ENCODE measurements at places on chromosomes 3 and 15. TPM values are rescaled to one million over a fixed set of nuclear protein-coding genes. Genes with fewer than 3 reads are reported as not detected.

- H3K27ac ChIP-seq, result peak overlapping the region; percentile 98
- no peaks in the 10 kb centered on the region for H3K36me3 ChIP-seq
- no peaks in the 10 kb centered on the region for H3K27me3 ChIP-seq
- H3K4me3 ChIP-seq, result peak overlapping the region; percentile 74
- peaks cover 32% of the 10 kb centered on the region for H3K4me1 ChIP-seq
Observed at GRCh38 chr3:29335438-29335837, 54.6 kb downstream of the RBMS3 start.

GRCh38 chr3:53170325-53171063 lies 9.5 kb downstream of the PRKCD start:
- no peaks in the 10 kb centered on the region for H3K27me3 ChIP-seq
- no peak overlapping the region for H3K27ac ChIP-seq
- no peak overlapping the region for H3K4me3 ChIP-seq
- peaks cover 5% of the 10 kb centered on the region for H3K36me3 ChIP-seq
- no peak for DNase-seq
- peaks cover 6% of the 10 kb centered on the region for H3K4me1 ChIP-seq

DNA sequence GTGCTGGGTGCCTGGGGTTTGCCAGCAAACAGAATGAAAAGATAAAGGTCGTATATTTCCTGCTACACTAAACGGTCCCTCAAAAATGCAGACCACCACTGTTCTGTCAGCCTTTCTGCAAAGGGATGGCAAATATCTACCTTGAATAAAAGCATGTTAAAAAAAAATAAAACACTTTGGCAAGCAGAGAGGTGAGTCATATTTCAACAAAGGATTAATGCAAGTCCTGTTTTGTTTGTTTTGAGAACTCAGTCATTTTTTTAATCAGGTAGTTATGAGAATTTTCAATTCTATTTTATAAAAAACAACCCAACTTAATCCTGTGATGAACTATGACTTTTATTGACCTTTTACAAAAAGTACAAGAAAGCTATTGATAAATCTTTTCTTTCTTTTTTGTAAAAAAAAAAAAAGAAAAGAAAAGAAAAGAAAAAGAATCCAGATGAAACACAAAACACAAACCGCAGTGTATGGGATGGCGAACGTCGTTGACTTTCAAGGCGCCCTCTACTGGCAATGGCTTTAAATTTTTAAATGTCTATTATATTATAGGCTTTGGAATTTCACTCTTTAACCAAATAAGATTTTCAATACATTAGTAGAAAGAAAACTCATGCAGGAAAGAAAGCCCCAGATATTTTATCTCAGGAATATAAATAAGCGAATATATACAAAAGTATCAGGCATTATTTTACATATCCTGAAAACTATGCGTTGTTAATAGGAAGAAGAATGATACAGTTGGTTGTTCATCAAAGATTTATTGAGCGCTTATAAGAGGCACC lies 87.8 kb downstream of the NCEH1 start:
- peak; percentile 73 for DNase-seq
- no peaks in the 10 kb centered on the region for H3K27me3 ChIP-seq
- no peak overlapping the region for H3K4me3 ChIP-seq
- H3K27ac ChIP-seq, result no peak overlapping the region

DNA sequence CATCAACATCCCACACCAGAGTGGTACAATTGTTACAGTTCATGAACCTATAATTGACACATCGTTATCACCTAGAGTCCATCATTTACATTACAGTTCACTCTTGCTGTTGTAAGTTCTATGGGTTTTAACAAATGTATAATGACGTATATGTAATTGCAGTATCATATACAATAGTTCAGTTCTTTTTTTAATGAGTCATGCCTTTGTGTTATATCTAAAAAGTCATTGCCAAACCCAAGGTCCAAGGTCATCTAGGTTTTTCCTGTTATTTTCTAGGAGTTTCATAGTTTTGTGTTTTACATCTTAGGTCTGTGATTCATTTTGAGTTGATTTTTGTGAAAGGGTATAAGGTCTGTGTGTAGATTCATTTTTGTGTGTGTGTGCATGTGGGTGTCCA lies 160.9 kb upstream of the GALNT15 start:
- H3K27me3 ChIP-seq, result no peaks in the 10 kb centered on the region
- peak; percentile 26 for DNase-seq
- no peaks in the 10 kb centered on the region for H3K4me1 ChIP-seq
- no peak overlapping the region for H3K4me3 ChIP-seq
- no peaks in the 10 kb centered on the region for H3K36me3 ChIP-seq

DNA sequence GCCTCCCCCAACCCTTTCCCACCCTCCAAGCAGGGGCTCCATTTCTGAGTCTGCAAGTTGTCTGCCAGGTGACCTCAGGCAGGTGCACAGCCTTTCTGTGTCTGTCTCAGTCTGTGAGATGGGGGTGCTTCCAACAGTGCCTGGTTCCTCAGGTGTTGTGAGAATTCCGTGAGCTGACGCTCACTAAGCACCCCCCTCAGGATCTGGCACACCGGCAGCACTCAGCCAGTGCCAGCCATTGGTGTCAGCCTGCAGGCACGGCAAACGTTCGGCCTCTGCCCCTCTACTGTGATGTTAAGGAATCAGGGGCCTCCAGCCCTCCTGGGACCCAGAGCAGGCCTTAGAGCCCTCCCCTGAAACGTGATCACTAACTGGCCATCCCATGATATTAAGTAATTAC lies 2.4 kb downstream of the KLF15 start:
- no peaks in the 10 kb centered on the region for H3K36me3 ChIP-seq
- DNase-seq, result no peak
- H3K4me3 ChIP-seq, result peak overlapping the region; percentile 81
- peaks cover 4% of the 10 kb centered on the region for H3K4me1 ChIP-seq

DNA sequence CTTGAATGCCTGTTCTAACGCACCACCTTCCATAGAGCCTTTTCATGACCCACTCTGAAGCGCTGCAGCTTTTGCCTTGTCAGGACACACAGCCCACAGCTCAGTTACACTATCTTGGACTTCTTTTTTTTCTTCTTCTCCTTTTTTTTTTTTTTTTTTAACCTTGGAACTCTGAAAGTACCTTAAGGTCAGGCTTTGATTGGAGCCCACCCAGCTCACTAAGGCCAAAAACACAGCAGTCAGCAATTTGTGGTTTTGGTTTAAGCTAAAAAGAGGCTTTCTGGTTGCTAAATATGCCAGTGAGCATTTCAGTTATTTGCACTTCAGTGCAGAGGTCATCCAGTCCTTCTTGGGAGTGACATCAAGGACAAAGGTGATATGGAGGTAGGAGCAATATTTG lies 1.7 kb downstream of the SLC25A20 start:
- no peak for DNase-seq
- no peaks in the 10 kb centered on the region for H3K36me3 ChIP-seq
- no peaks in the 10 kb centered on the region for H3K27me3 ChIP-seq
- H3K4me3 ChIP-seq, result no peak overlapping the region

The PLSCR5 gene
- total RNA-seq, result not detected

DNA sequence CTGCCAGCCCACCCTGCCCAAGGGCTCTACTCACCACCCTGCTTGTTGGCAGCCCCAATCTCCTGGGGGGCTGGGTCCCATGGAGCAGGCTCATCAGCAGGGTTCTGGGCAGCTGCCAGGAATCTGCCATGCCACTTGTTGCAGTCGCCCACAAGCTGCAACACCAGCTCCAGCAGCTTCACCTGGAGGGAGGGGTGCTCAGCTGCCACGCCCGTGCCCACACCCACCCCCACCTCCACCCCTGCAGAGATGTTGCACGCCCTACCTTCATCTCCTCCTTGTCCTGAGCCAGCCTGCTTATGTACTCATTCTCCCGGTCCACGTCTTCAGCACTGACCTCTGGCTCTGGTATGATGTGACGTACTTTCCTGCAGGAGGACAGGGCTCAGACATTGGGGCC lies 77.9 kb upstream of the C2CD4B start:
- H3K4me1 ChIP-seq, result peaks cover 6% of the 10 kb centered on the region
- H3K27me3 ChIP-seq, result peaks cover 22% of the 10 kb centered on the region
- no peak for DNase-seq

- no peaks in the 10 kb centered on the region for H3K27me3 ChIP-seq
- no peak overlapping the region for H3K4me3 ChIP-seq
- peaks cover 87% of the 10 kb centered on the region for H3K36me3 ChIP-seq
- H3K27ac ChIP-seq, result peak overlapping the region; percentile 27
- DNase-seq, result no peak
Observed at GRCh38 chr3:100717637-100718487, 8.6 kb downstream of the TFG start.

DNA sequence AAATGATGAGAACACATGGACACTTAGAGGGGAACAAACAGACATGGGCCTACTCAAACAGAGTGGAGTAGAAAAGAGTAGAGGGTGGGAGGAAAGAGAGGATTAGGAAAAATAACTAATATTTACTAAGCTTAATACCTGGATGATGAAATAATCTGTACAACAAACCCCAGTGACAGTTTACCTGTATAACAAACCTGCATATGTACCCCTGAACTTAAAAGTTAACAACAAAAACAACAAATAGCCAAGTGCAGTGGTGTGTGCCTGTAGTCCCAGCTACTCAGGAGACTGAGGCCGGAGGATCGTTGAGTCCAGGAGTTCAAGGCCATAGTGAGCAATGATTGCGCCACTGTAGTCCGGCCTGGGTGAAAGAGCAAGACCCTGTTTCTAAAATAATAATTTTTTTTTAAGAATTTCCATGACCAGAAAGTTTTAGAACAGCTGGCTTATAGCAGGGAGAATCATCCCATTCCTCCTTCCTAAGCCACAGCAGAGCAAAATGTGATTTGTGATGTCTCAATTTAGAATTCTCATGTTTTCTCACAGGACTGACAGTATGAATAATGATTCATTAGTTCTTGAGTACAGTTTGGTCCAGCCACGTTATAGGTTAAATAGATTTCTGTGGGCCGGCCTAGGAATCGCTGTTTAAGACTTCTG lies 150.0 kb downstream of the ZNF609 start:
- H3K4me3 ChIP-seq, result no peak overlapping the region
- no peak overlapping the region for H3K27ac ChIP-seq
- DNase-seq, result no peak
- peaks cover 9% of the 10 kb centered on the region for H3K4me1 ChIP-seq
- H3K36me3 ChIP-seq, result no peaks in the 10 kb centered on the region

DNA sequence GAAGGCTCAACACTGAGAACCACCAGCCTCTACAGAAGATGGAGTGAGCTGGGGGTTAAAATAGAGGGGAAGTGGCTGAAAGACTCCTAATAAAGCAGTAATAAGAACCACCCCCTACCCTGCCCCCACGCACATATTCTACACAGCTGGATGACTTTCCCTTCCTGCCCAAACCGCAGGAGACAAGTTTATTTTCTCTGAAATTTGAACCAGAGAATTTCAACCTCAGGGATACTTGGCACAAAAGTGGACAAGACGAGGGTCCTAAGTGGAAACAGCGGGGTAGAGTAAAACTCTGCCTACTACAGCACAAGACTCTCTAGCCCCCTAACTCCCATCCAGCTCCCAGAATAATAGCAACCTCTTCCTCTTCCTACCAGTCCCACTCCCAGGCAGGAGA lies 28.4 kb downstream of the USF3 start:
- no peak overlapping the region for H3K4me3 ChIP-seq
- H3K27ac ChIP-seq, result no peak overlapping the region
- DNase-seq, result no peak
- H3K27me3 ChIP-seq, result no peaks in the 10 kb centered on the region
- peaks cover 38% of the 10 kb centered on the region for H3K36me3 ChIP-seq

The HTR3E gene
- total RNA-seq, result not detected

GRCh38 chr3:15450438-15451215 lies 23.2 kb downstream of the EAF1 start:
- no peak overlapping the region for H3K4me3 ChIP-seq
- no peaks in the 10 kb centered on the region for H3K4me1 ChIP-seq
- H3K27ac ChIP-seq, result no peak overlapping the region
- H3K36me3 ChIP-seq, result peaks cover 7% of the 10 kb centered on the region

DNA sequence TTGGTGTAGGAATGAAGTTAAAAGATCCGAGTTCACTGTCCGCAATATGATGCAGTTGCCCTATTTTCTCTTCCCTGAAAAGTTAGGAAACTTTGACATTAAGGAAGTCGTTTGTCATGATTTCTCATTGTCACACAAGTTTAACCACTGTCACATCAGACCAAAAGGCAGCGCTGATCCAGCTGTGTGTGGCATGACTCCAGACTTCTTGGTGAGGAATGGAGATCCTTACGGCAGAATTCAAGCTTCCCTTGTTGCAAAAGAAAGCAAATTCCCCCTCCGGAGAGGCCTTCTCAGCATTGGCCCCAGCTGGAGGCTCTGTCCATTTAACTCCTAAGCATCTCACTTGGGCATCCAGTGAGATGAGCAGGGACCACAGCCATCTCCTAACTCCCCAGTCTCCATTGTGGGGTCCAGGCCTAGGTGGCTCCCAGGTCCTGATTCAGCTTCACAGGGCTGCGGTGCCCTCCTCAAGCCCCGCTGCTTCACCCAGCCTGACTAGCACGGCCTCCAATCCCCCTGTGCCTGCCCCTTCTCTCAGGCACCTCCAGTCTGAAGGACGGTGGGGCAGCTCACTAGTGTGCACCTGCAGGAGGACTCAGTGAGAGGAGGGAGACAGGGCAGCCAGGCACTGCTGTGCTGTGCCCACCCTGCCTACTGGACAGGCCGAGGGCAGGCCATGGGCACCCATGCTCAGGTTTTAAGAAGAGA lies 159.5 kb downstream of the CHSY1 start:
- DNase-seq, result no peak
- no peak overlapping the region for H3K27ac ChIP-seq
- H3K4me3 ChIP-seq, result no peak overlapping the region
- H3K27me3 ChIP-seq, result peaks cover 11% of the 10 kb centered on the region
- H3K36me3 ChIP-seq, result no peaks in the 10 kb centered on the region
- no peaks in the 10 kb centered on the region for H3K4me1 ChIP-seq

All from MCF 10A (cell line).